ENCODE measurements at places on chromosomes 7 and 10. TPM values are rescaled to one million over a fixed set of nuclear protein-coding genes. Genes with fewer than 3 reads are reported as not detected.

DNA sequence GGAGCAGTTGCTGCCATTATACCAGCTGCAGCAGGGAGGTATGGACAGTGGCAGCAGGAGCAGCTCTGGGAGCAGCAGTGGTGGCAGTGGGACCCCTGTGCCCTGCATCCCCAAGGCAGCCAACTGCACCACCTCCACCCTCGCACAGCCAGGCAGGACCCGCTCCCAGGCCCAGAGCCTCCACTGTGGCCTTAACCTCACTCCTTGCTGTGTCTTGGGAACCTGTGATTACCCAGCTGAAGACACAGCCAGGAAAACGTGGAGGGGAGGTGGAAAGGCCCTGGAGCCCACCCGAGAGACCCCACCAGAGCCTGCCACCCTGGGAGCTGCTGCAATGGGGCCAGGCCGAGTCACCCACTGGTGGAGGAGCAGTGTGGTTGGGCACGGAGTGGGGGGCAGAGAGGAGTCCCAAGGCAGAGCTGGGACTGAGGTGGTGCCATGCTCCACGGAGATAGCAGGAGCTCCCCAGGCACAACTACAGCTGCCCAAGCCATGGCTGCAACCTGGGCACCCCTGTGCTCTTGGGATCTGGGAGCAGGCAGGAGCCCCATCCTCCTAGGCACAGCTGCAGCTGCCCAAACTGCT lies 20.4 kb downstream of the LRRC72 start:
- no peak for DNase-seq

- DNase-seq, result no peak
Observed at GRCh38 chr7:4602905-4603842, 78.9 kb upstream of the FOXK1 start.

- DNase-seq, result no peak
Observed at GRCh38 chr7:75652788-75653187, 86.0 kb downstream of the HIP1 start.

DNA sequence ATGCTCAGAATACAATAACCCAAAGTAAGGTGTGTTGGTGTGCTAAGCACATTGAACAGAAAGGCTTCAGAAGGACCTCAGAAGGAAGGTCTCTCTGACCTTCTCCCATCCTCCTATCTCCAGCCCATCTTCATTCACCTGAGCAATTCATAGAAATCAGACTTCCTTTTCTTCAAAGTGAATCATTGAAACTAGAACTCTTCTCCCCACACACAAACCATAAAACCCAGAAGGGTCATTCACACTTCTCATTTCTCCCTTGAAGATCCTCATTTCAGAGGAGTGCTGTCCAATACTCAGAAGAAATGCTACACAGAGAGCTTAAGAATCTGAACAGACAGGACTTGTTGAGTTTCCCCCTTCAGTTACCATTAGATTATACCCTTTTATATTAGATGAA lies 89.5 kb downstream of the VWDE start:
- no peak for DNase-seq

DNA sequence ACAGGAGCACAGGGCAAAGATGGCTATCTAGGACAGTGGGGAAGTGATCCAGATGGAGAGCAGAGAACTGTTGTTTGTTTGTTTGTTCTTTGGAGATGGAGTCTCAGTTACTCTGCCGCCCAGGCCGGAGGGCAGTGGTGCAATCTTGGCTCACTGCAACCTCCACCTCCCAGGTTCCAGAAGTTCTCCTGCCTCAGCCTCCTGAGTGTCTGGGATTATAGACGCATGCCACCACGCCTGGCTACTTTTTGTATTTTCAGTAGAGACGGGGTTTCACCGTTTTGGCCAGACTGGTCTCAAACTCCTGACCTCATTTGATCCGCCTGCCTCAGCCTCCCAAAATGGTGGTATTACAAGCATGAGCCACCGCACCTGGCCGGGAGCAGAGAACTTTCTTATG lies 20.9 kb downstream of the METTL2B start:
- DNase-seq, result no peak

- DNase-seq, result no peak
Observed at GRCh38 chr10:30466445-30466844, 32.5 kb downstream of the MAP3K8 start.

GRCh38 chr10:30701451-30702173 lies 72.1 kb upstream of the LYZL2 start:
- DNase-seq, result no peak

- DNase-seq, result no peak
Observed at GRCh38 chr7:6579446-6579845, 2.2 kb downstream of the ZDHHC4 start.

DNA sequence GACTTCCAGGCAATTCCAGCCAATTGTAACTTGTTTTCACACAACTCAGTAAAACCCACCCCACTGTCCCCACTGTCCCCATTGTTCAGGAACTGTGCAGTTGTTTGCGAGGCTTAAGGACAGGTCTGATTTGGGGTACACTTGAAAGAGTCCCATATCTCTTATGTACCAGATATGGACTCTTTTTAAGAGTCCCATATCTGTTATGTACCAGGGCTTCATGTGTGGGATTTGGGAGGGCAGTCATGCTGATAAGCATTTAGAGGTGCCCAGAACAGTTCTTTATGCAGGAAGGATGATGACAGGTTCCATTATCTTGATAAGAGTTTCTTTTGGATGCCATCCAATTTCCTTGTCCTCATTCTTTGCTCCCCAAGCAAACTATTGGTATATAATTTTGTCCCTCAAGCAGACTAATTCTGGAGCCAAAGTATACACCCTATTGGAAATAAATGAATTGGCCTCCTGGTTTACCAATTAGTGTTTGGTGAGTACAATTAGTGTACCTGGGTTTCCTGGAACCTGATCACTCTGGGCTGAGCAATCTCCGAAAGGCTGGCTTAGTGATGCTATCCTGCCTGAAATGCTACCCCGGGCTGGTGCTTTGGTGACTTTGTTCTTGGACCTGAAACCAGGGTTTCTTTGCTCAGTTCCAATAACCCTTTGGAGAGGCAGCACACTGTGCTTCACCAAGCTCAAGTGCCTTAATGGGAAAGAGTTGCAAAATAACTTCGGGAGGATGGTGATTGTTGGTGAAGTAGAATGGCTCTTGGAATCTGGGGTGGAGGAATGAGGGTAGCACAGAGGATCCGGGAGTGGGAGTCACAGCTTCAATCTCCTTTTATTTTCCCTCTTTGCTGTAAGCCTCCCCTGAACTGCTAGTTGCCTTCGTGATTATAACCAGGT lies 6.2 kb upstream of the DMBT1 start:
- no peak for DNase-seq

GRCh38 chr10:81136261-81136660 lies 598.6 kb downstream of the SH2D4B start:
- no peak for DNase-seq

DNA sequence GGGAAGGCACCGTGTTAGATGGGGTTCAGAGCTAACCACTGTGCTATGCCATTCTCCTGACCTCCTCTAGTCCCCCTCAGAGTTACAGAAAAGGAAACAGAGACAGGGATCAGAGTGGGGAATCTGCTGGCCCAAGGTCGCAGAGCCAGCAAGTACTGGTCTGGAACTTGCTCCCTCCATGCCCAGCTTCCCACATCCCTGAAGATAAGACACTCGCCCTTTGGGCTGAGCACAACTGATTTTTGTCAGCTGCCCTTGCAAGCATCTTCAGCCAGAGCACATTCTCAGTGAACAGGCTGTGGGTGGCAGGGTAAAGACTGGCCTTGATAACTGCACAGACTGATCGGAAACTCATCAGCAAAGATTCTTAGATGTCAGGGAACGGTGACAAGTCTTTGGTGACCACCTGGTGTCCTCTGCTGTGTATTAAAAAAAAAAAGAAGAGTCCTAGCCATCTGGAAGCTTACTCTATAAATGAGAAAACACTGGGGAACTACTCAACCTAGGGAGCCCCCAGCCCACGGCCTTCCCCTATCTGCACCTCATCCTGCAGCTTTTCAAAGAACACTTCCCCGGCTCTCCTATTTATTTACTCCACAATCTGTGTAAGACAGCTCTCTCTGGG lies 1.3 kb upstream of the SORBS1 start:
- no peak for DNase-seq

Gene HMX3
- total RNA-seq, result 2.6 TPM

Gene WNT8B
- 0.72 TPM for total RNA-seq

Gene PKD2L1
- not detected for total RNA-seq

Gene OR6B1
- 4.3 TPM for total RNA-seq

Gene PRTFDC1
- total RNA-seq, result 15.9 TPM

Gene COBL
- total RNA-seq, result 5.3 TPM

Data from umbilical cord (tissue), 2 donors.